ENCODE measurements at places on chromosomes 2 and 18. TPM values are rescaled to one million over a fixed set of nuclear protein-coding genes. Genes with fewer than 3 reads are reported as not detected.

PID1 gene
- 0.62 TPM for total RNA-seq

ALKAL2 gene
- not detected for total RNA-seq

DNA sequence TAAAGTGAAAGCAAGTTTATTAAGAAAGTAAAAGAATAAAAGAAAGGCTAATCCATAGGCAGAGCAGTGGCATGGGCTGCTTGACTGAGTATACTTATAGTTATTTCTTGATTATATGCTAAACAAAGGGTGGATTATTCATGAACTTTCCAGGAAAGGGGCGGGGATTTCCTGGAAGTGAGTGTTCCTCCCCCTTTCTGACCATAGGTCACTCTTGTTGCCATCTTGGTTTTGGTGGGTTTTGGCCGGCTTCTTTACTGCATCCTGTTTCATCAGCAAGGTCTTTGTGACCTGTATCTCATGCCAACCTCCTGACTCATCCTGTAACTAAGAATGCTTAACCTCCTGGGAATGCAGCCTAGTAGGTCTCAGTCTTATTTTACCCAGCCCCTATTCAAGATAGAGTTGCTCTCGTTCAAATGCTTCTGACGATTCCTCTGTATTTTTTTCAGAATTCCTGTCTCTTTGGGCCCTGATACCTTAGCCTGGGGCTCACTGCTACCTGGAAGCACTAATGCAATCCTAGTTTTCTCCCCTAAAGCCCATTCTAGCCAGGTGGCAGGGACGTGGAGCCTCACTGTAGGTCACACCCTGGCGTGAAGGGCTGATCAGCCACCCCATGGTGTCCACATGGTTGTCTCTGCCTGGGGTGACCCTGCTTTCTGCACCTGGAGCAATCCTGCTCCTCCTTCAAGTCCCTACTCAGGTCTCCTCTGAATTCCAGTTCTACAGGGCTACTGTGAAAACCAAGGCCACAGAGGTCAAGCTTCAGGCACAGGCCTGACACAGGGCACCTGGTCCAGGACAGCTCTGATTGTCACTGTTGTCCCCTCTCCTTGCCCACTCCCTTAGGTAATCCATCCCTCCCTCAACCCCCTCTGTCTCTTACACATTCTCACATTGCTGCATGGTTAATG is 6.0 kb upstream of the SLC35F6 start:
- no peak for DNase-seq

PRKAG3 gene
- not detected for total RNA-seq

- no peak for DNase-seq
These were observed 35.0 kb downstream of the RPL37A start for GRCh38 chr2:216533609-216534008.

ABCG5 gene
- total RNA-seq, result not detected

RRM2 gene
- total RNA-seq, result 342 TPM

- no peak for DNase-seq
These were observed 57.4 kb downstream of the COPS8 start for GRCh38 chr2:237143118-237143517.

ACTG2 gene
- not detected for total RNA-seq

DNA sequence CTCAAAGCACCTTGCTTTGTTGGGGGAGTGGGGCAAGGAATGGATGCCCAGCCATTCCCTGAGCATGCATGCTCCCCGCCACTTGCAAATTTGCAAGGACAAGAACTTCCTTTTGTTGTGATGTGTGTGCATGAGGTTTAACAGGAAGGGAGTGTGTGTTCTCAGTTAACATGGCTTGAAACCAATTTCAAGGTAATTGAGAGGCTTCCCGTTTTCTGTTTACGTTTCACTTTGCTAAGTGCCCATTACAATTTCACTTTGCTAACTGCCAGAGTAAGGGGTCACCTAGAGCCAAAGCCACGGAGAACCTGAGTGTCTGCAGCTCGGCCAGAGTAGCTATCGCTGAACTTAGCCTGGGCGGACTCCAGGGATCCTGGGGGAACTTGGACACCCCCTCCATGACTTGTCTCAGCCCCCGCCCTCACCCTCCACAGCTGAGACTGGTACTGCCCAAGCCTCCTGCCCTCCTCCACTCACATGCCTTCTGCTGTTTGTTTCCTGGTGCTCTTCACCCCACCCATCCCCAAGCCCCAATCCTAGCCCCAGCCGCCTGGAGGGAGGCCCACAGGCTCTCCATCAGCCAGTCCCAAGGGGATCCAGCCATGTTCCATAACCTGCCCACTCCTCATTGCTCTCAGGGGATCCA is 53.6 kb upstream of the LAPTM4A start:
- DNase-seq, result no peak

GRCh38 chr2:65536596-65536995 is 104.2 kb upstream of the SPRED2 start:
- DNase-seq, result no peak

ABCB11 gene
- total RNA-seq, result not detected

DNA sequence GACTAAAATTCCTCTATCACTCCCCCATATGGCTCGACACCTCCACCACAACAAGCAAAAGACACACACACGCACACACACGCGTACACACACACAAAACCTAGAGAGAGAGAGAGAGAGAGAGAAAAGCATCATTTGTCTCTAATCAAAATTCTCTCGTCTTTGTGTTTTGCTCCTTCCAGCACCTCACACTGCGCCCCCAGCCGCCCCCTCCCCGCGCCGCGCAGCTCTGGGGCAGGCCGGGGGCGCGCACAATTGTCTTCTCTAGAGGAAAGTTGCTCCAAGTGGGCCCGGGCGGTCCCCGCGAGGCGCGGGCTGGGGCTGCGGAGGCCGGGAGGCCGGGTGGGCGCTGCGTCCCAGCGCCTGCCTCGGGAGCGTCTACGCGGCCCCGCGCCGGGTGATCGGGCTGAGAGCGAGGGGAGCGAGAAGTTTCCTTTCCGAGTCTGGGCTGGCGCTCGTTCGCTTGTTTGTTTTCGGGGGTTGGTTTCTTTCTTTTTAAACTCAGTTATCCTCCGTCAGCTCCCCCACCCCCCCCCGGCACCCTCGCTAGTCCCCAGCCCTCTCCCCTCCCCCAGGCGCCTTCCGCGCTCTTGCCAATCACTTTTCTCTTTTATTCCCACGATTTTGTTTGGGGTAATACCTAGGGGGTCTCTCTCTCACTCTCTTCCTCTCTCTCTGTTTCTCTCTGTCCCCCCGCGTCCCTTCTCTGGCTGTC is 4.1 kb downstream of the ZEB2 start:
- DNase-seq, result no peak

DNA sequence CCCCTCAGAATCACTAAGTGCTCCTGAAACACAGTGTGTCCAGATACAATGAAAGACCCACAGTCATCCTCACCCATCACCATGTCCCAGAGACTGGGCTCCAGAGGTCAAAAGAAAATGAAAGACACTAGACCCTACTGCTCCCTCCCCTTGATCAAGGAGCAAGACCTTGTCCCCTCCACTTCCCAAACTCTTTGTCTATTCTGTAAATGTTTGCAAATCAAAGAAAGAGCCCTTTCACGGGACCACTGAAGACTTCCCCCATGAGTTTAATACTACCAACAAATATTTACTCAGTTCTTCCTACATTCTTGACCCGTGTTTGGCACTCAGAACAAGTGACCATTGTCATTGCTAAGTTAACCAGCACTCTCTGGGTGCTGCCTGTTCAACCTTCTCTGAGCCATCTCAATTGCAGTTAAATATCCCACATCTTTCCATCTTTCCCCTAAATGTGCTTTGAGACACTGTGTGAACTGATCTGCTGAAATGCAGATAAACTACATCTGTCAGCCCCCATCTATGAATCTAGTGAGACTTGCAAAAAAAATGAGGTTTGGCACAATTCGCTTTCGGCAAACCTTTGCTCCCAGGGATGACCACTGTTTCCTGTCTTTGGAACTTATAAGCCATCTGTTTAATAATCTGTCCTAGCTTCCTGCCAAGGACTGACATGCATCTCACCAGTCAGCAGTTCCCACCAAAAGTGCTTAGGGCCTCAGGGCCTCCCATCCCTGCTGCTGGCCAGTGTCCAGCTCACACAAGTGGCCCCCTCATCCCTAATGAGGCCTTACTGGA is 170.3 kb downstream of the GFPT1 start:
- DNase-seq, result no peak

- no peak for DNase-seq
These were observed 69.4 kb upstream of the CPO start for GRCh38 chr2:206869824-206870495.

GRCh38 chr2:237742191-237742590 is 56.4 kb upstream of the RBM44 start:
- no peak for DNase-seq

- DNase-seq, result no peak
These were observed 107.7 kb downstream of the KCTD1 start for GRCh38 chr18:26440644-26441043.

STEAP3 gene
- total RNA-seq, result 0.14 TPM

GRCh38 chr18:35688757-35689156 is 107.2 kb downstream of the GALNT1 start:
- no peak for DNase-seq

SIX2 gene
- not detected for total RNA-seq

C1QL2 gene
- not detected for total RNA-seq

DNA sequence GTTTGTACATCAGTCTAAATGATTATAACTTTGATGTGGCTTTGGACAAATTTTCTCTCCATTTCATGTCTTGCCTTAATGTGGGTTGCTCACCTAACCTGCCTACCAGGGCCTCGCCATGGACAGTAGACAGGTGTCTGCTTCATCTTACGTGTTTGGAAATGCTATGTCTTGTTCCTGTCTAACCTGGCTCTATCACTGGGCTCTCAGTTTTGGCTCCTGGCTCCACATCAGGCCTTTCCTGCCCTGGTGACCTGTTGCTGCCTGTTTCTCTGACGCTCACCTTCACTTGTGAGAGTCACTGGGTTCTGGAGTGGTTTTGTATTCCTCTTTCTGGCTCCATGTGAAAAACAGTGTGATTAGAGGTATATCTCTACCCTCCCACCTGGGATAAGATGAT is 65.9 kb downstream of the PHLPP1 start:
- DNase-seq, result no peak

DNA sequence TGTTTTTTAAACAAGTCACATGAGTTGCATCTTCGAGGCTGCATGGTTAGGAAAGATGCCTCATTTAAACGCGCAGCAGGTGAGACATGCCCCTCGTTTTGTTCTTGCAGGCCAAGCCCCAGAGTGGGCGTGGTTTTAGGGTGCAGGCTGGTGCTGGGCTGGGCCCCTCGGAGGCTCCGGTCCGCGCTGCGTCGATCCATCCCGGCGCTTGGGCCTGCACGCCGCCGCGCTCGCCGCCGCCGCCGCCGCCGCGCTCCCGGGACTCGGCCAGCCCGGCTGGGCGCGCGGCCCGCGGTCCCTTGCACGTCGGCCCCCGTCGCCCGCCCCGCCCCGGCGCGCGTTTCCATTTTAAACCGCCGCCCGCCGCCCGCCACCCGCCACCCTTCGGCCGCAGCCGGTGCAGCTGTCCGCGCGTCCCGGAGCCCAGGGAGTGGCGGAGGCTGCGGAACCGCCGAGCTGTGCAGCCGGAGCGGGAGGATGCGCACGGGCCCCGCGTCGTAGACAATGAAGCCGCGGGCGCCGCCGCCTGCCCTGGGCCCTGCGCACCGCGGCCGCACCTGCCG is 175.5 kb downstream of the AGAP1 start:
- no peak for DNase-seq

SRBD1 gene
- total RNA-seq, result 27.1 TPM

DNA sequence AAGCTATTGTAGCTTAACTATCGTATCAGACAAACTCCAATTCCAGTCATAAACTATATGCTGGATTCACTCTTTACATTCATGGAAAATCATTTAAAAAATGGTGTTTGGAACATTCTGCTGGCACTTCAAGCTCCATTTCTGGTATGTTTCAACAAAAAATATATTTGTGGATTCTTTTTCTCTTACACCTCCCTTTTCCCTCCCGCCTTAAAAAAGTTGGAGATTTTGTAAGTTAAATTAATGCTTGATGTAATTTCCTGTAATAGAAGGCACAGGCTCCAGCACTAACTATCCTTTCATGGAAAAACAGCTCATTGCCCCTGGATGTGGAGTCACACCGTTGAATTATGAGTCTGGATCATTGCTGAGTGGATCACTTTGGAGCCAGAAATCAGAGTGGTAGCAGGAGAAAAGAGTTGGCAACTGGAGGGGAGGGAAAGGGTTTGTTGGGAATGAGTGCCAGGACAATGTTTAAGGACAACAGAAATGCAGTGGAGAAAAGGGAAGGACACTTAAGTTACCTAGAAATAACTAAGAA is 102.8 kb downstream of the ICOS start:
- no peak for DNase-seq

GRCh38 chr2:200208041-200208440 is 98.5 kb upstream of the SPATS2L start:
- no peak for DNase-seq

GRCh38 chr18:12262748-12263147 is 8.6 kb downstream of the CIDEA start:
- no peak for DNase-seq
